ENCODE measurements at places on chromosomes 1 and 21.

- DNase-seq: no peak
Observed at GRCh38 chr1:226123591-226124471, 61.3 kb downstream of the H3-3A start.

- DNase-seq: peak; percentile 55
Observed at GRCh38 chr1:6358757-6359201, 34.8 kb downstream of the ACOT7 start.

DNA sequence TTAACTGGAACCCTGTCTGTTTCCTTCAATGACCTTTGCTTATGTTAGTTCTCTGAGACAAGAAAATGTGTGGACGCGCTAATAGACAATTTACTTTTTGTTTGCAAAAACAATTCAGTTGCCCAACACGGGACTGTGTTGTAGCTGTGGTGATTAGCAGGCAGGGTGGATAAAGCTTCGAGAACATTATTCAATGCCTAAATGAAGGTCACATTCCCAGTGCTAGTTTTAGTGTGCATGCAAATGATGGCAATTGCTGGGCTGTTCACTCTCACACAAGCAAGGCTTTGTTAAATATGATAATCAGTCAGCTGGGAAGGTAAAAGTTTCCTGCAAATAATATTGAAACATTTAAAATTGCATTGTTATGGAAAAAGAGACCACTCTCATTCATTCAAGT lies 188.4 kb downstream of the BACH1 start:
- DNase-seq: no peak

DNA sequence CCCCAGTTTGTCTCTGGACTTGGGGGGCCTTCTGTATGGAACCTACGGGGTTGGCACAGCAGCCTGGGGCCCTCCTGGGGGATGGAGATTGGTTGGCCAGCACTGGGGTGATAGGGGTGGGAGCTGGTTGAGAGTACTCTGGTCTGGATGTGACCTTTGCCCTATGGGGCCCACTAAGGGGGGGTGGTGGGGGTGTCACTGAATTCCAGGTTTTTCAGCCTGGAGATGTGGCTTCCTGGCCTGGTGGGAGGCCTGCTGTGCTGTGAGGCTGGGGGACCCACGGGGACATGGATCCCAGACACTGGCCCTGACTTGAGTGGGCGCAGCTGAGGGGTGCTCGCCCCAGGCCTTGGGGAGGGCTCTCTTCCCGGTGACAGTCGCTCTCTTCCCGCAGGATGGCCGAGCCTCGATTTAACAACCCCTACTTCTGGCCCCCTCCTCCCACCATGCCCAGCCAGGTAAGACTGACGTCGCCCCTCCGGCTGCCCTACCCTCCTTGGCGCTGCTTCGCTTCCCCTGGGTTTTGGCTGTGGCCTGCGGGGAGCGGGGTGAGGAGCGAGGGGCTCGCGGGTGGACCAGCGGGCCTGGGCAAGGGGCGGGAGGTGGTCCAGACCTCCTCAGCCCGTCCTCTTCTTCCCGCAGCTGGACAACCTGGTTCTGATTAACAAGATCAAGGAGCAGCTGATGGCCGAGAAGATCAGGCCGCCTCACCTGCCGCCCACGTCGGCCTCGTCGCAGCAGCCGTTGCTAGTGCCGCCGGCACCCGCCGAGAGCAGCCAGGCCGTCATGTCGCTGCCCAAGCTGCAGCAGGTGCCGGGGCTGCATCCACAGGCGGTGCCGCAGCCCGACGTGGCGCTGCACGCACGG lies 19.6 kb downstream of the ZNF362 start:
- DNase-seq: no peak

DNA sequence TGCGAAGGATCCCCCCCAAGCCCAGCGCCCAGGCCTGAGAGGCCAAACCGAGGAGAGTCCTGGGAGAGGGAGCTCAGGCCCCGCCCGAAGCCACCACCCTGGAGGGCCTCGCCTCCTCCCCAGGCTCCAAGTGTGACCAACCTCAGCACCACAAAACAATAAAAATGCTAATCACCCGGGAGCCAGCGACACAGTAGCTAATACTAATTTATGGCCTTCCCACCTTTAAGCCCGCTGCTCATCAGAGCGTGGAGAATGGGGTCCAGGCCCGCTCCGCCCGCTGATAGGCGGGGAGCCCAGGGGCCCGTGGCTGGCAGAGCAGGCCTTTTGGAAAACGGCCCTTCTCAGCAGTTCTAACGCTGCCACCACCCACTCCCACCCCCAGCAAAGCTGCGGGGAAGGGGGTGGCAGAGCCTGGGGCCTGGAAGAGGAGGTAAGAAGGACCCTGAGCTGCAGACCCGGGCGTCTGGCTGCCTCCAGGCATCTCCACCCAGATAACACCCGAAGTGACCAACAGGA lies 20.4 kb upstream of the TAS1R2 start:
- DNase-seq: no peak

- no peak for DNase-seq
Observed at GRCh38 chr21:37780991-37781983, 135.0 kb downstream of the KCNJ6 start.

- no peak for DNase-seq
Observed at GRCh38 chr1:175377394-175377793, 184.8 kb upstream of the KIAA0040 start.

GRCh38 chr1:39359028-39359570 lies 132.3 kb upstream of the BMP8A start:
- no peak for DNase-seq

GRCh38 chr1:46131712-46132528 lies 509 bp downstream of the PIK3R3 start:
- DNase-seq: no peak

DNA sequence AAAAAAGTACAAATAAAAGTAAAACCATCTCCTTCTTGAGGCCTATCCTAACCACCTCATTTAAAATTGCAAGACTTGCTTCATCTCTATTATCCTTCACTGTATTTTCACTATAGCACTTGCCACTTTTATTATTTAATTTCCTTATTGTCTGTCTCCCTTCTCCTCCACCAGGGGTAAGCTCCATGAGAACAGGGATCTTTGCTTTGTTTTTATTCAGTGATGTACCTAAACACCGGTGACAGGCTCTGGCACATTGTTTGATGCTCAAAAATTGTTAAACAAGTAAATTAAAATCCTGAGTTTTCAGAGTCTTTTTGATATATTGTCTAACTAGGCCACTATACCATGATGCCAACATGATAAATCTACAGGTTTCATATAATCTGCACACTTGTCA lies 17.2 kb upstream of the SPEN start:
- DNase-seq: no peak

- no peak for DNase-seq
Observed at GRCh38 chr21:42583477-42584295, 69.7 kb upstream of the PDE9A start.

GRCh38 chr1:168414914-168415313 lies 128.9 kb downstream of the XCL2 start:
- DNase-seq: no peak

GRCh38 chr1:94531664-94532063 lies 9.9 kb downstream of the F3 start:
- DNase-seq: no peak

DNA sequence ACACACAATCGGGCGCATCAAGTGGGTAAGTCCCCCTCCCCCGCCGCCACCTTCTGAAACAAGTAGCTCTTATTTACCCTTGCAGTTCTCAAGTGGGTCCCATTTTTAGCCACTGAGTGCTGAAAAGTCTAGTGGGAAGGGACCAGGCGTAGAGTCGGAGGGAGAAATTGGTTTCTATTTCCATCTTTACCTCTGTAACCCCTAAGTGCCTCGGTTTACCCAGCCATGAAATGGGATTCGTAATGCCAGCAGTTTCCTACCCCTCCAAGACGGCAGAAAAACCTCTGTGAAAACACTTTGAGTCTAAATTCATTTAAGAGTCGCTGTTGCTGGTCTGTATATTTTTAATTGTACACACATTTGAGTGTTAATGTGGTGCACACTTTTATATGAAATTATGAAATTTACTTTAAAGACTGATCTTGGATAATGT lies 928 bp downstream of the TLCD4 start:
- DNase-seq: no peak

DNA sequence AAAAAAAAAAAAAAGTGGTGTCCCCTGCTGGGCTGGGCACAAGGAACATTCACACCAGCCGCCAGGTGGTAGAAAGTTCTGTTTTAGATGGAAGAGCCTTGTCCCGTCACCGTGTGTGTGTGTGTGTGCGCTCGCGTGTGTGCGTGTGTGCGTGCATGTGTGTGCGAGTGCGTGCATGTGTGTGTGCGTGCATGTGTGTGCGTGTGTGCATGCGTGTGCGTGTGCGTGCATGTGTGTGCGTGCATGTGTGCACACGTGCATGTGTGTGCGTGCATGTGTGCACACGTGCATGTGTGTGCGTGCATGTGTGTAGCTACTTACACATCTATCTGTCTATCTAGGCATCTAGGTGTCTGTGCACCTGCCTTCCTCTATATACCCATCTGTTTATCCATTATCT lies 491.7 kb downstream of the NPHP4 start:
- no peak for DNase-seq

DNA sequence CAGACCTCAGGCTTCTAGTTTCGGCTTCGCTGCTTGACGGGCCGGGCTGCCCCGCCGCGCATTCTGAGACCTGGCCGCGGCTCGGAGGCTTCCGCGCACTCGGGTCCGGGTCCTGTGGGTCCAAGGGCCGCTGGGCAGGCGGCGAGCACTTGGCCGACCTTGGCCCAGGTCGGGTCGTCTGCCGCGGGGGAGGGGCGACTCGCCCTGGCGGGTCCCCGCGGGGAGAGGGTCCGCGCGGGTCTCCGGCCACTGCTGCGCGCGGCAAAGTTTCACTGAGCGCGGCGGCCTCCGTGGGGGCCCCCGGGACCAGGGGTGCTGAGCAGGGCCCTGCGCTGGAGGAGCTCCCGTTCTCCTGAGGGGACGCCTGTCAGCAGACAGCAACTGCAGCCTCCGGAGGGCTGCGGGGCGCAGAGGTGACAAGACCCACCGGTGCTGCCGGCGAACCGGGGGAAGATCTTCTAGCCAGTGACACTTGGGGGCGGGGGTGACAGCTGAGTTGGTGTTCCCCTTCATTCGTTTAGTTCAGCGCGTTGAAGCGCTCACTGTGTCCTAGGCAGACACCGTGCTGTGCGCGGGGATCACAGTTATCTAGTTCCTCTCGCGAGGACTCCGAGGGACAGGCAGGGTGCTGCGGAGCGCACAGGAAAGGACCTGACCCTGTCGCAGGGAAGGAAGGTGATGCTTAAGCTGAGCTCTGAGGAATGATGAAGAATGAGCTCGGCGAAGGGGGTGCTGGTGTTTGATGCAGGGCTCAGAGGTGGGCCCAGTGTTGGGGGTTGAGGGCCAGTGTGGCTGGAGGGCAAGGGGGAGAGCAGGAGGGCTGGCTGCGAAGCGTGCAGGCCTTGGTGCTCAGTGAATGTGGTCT lies 725 bp downstream of the MTFR1L start:
- peak; percentile 87 for DNase-seq

DNA sequence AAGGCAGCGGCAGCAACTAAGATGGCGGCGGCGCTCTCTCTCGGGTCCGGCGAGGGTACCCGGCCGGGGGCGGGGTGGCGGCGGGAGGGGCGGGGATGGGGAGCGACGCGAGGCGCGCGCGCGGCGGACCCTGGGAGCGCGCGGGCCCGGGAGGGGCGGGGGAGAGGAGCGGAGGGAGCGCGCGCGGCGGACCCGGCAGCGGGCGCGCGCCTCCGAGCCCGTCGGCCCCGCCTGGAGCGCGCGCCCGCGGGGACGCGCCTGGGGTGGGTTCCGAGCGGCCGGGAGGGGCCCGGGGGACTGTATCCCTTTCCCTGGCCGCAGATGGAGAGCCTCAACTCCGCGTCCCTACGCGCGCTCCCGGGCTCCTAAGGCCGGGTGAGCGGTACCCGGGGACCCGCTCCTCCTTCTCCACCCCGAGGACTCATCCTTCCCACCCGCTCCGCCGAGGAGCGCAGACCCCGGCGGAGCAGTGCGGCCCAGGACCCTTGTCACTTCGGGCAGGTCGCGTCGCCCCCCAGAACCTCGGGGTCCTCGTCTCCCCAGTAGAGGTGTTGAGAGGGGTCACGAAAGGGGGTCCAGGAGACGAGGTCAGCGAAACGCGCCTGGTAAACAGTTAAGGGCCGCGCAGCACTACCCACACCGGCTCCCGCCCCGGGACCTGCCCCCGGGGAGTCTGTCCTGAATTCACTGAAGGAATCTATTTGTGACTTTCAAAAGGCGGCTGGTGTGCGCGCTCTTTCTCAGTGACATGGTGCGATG lies at the start of gene CLSTN1:
Gene CLSTN1 (minus strand): TSS at position 23 of the 759 bp plus-strand sequence. CDS start 232 bp downstream, outside the sequence.
- peak; percentile 95 for DNase-seq

GRCh38 chr1:20248971-20249612 lies 41.6 kb upstream of the VWA5B1 start:
- no peak for DNase-seq

- DNase-seq: peak; percentile 89
Observed at GRCh38 chr1:32773018-32773763, 44.0 kb downstream of the YARS1 start.

DNA sequence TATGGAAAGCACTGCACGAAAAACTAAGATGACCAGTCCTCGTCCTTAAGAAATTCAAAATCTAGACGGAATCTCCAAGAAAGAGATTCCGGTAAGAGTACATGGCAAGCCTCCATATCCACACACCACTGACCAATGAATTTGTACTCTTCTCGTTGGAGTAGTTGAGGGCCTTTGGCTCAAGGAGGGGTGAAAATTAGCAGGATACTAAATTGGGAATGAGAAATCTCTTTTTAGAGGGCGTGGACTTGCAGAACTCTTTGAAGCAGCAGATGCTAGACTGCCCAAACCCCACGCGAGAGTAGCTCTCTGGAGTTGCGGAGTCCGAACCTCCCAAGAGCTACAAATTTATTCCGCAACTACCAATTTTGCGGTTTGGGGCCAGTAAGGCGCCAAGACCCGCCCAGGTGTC lies 872 bp upstream of the PPP2R5A start:
- no peak for DNase-seq

DNA sequence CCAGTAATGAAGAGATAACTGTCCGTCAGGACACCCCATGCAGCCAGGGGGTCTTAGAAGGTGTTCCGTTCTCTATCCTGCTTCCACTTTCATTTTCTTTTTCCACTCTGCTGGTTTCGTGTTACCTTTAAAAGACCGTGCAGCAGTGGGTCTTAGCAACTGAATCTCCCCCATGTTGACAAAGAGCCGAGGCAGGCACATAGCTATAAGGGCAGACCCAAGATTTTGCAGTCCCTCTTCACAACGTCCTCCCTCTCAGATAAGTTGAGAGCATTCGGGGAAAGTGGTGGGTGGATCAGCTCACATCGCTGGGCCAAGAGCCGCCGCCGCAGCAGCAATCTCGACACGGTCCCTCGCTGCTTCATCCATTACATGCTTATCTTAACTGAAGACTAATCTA lies 355.5 kb downstream of the LMO4 start:
- no peak for DNase-seq

- DNase-seq: no peak
Observed at GRCh38 chr1:115813727-115814126, 27.2 kb downstream of the NHLH2 start.

- peak; percentile 29 for DNase-seq
Observed at GRCh38 chr1:66436378-66437135, 97.4 kb upstream of the SGIP1 start.

DNA sequence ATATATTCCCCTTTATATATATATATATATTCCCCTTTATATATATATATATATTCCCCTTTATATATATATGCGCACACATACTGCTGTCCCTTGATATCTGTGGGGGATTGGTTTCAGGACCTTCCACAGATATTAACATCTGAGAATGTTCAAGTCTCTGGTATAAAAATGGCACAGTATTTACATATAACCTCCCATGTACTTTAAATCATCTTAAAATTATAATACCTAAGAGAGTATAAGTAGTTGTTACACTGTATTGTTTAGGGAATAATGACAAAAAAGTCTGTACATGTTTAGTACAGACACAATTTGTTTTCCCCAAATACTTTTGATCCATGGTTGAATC lies 45.8 kb downstream of the NR5A2 start:
- DNase-seq: no peak
